ENCODE measurements at places on chromosomes 6 and 20. TPM values are rescaled to one million over a fixed set of nuclear protein-coding genes. Genes with fewer than 3 reads are reported as not detected.

The SLC22A7 gene
- not detected for total RNA-seq

The SEL1L2 gene
- not detected for total RNA-seq

The EYS gene
- total RNA-seq = not detected

The TOX2 gene
- total RNA-seq = 7.2 TPM

The PPIL6 gene
- total RNA-seq = 18.7 TPM

The DBNDD2 gene
- total RNA-seq = 46.8 TPM

The PCK1 gene
- not detected for total RNA-seq

The ZNF343 gene
- 8.8 TPM for total RNA-seq

The NTSR1 gene
- 0.24 TPM for total RNA-seq

The NMBR gene
- total RNA-seq = not detected

The TMEM217 gene
- total RNA-seq = 3.4 TPM

The ELOVL2 gene
- total RNA-seq = not detected

The CST5 gene
- 0.81 TPM for total RNA-seq

The TGM3 gene
- 0.34 TPM for total RNA-seq

Data from upper lobe of left lung (tissue), 6 donors.